ENCODE measurements at places on chromosomes 1 and 21.

DNA sequence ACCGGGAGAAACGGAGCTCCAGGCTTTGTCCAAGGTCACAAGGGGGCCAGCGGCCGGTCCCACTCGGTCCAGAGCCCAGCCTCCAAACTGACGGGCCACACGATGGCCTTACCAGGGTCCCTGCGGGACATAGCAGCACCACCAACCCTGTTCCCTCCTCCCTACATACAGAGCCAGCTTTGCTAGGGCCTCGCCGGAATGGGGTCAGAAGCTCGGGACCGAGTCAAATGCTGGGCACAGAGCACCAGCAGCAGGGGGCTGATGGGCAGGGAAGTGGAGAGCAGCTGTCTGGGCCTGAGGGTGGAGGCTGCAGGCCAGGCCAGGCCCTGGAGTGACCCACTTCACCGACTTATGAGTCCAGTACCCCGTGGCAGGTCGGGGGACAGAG, 14.9 kb upstream of the TTC39A start:
- no peak for DNase-seq

DNA sequence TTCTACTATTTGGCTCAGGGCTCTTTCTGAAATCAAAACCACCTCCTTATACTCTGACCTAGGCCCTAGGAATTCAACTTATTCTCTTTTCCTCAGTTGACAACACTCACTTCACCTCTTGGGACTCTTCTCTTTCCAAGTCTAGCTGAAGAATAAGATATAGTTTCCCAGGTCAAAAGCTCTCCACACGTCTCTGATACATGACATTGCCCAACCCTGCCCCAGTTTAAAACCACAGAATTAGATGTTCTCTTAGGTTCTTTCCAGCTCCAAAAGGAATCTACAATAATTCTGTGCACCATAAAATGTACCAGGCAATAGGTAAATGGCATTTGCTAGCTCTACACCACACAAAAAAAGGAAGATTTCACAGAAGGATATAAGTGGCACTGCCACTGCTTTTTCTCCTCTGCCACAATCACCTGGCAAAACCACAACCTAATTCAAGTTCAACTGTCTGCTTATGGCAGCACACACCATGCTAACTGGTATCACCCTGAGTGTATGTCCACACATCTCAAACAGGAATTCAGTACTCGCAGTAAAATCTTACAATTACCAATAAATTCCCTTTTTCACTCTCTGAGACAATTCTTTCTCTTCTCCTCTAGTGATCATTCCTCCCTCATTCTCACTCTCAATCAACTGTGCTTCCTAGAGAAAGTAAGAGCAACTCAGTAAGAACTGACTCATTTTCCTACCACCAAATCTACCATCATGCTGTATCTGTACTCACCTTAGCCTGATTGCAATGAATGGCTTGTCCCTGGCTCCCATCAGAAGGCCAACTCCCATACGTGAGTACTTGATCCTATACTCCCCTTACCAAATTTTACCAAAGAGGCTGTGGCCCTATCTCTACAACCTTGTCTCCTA, 27.3 kb downstream of the ZBTB8OS start:
- no peak for DNase-seq

- no peak for DNase-seq
Observed at GRCh38 chr1:186236921-186237320, 138.1 kb downstream of the TPR start.

- no peak for DNase-seq
Observed at GRCh38 chr1:235108185-235108593, 20.4 kb downstream of the TOMM20 start.

GRCh38 chr1:119941392-119941791, 45.1 kb upstream of the ADAM30 start:
- DNase-seq: no peak

DNA sequence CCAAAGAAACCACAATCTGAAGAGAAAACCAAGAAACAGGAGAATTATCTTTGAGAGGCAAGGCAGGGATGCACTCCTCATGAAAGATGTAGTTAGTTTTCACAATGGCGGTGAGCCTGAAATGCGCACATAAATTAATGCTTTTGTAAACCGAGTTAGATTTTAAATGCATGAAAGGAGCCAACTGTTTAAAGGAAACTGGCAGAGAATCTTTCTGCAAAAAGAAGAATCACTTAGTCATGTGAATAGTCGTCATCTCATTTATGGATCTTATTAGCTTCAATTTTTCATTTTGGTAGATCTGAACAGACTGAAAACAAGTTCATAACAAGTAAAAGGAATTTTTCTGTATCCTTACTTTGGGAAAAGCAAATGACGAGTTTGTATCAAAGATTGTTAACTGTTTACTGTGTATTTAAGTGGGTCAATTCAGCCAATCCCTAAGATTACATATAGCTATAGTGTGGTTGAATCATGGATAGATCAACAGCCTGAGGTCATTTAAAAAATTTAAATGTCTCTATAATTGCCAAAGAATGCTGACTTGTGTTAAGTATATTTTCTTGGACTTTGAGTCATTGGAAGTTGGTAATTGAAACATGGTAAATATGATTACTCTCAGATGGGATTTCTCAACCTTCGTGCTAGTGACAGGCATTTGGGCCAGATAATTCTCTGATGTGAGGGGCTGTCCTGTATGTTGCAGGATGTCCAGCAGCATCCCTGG, 226.6 kb upstream of the KAZN start:
- no peak for DNase-seq

- no peak for DNase-seq
Observed at GRCh38 chr1:161359291-161359690, 8.4 kb downstream of the CFAP126 start.

Data from CD4-positive, alpha-beta T cell treated with Interleukin-4 for 4 hours (primary cell).